Activated CD4-positive, alpha-beta T cell treated with anti-CD3 and anti-CD28 coated beads, Interleukin-2, amount 10 ng/mL, durations not matched to agents 7 days and 5 days (primary cell): ENCODE measurements at places on chromosomes 4 and X.

- DNase-seq: no peak
Observed at GRCh38 chr4:129672941-129673340, 577.0 kb downstream of the C4orf33 start.

GRCh38 chr4:122458625-122459024 lies 2.1 kb upstream of the IL2 start:
- peak; percentile 65 for DNase-seq

DNA sequence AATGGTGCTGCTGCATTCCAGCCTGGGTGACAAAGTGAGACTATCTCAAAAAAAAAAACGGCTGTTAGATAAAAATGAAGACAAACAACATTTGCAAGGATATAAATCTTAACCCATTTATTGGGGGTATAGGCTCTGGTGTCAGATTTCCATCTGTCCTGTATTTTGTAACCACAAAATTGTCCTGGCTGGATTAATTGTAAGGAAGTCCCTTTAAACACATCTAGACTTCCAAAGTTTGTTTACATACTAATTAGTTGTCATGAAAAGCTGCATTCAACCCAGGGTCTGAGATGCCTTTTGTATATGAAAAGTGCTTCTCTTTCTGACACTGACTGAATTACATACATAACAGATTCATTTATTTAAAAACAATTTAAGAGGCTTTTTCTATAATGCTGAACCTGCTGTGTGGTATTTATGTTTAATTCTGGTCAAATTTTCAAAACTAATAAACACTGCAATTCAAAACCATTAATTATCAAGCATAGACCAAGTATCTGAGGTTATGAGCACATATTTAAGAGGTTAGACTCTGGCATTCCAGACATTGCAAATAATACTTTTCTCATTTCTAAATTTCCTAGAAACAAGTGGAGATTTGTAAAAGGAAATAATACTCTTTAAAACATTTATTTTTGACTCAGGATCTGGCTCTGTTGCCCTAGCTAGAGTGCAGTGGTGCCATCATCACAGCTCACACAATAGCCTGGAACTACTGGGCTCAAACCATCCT lies 17.5 kb upstream of the UGDH start:
- no peak for DNase-seq

DNA sequence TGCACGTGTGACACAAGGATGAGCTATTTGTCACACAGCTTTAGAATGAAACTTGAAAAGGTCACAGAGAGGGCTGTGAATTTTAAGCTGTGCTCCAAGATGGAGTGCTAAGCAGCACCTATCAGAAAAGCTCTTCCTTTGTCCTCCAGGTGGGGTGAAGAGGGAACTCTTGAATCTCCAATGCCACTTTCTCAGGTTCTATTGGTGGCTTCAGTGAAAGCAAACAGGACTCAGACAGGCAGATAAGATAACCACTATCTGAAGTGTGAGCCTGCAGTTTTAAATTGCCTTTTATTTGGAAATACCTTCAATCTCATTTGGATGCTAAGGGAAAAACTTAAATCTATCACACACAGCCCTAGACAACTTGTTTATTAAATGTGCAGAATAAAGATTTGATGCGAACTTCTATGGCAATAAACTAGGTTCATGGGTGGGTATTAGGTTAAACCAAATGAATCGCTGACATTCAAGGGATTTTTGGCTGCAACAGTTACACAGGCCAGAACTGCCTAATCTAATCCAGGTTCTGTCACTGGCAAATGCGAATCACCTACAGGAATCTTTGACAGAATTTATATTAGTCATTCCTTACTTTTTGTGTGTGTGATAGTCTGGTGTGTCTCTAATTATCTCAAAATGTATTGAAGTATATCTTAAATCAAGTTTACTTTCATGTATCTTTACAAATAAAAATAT lies 13.6 kb upstream of the PDGFRA start:
- no peak for DNase-seq

GRCh38 chr4:3721627-3722026 lies 44.6 kb upstream of the ADRA2C start:
- no peak for DNase-seq

GRCh38 chr4:10973686-10974085 lies 289.1 kb upstream of the CLNK start:
- DNase-seq: no peak

DNA sequence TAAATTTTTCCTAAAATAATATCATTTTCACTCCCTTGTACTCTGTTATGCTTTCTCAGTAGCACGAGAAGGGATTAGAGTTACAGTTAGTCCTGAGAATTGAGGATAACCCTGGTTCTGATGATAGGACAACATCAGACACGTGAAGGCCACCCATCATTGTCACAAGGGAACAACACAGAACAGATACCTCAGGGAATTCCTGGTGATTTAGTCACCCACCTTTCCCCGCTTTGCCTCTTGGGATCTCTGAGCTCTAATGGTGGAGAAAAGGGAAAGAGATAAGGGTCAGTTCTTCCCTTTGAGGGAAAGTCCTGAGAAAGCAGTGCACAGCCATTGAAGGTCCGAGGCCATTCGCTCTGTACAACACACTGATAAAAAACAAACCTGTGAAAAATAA lies 112.3 kb upstream of the GALNT7 start:
- no peak for DNase-seq

GRCh38 chrX:79366873-79367749 lies at the start of gene ITM2A:
ITM2A (minus strand) TSS chrX:79367334; CDS start chrX:79367215, 119 bp downstream.
- peak; percentile 60 for DNase-seq

GRCh38 chr4:89820010-89820409 lies 17.0 kb downstream of the SNCA start:
- DNase-seq: no peak

- no peak for DNase-seq
Observed at GRCh38 chr4:31458813-31459212, 738.6 kb downstream of the PCDH7 start.

DNA sequence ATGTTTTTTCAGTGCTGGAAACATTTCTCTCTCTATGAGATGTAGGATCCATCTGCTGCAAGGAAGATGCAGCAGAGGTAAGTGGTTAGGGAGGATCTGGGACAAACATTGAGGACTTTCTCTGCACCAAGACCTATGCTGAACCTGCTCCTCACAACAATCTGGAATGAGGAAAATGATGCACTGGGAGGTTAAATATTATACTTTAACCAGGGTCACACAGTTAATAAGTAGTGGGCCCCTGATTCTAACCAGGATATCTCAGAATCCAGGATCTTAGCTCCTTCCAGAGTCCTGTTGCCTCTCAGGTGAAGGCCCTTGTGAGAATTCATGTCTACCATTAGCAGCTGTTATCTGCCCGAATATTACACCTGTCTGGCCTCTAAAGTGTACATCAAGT lies 7.0 kb downstream of the CXCL9 start:
- no peak for DNase-seq

GRCh38 chr4:113869743-113870375 lies 108.3 kb upstream of the CAMK2D start:
- DNase-seq: peak; percentile 39

DNA sequence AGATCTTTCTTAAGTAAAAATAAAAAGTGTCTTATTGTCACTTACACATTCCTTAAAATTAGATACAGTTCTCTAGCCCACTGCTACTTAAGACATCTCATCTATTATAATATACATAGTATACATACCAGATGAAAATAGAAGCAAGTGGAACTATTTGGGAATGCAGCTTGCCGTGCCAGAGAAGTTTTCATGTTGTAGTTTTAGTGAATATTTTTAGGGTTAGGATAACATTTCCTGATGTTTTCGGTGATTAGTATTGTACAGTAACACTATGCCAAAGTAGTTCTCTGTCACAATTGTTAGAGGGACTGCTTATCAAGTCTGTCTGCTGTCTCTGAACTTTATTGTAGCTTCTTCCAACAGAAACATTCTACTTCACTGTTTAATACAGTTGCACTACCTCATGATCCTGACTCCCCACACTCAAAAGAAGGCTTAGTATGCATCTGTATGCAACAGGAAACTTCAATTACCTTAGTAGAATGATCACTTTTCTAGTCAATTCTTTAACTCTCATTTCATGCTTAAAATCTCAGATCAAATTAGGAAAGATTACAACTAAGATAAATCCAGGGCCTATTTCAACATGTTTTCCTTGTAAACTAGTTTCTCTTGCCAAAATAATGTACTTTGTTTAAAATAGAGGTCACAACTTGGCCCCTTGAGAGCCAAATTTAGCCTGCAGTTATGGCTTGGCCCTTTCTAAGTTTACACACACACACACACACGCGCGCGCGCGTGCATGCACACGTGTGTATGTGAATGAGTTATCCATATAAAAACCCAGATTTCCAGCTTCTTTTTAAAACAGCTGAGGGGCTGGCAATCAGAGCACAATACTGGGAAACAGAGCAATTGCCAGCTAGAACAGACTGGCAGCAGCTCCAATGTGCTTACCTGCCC lies 42.3 kb upstream of the SRPX start:
- no peak for DNase-seq

DNA sequence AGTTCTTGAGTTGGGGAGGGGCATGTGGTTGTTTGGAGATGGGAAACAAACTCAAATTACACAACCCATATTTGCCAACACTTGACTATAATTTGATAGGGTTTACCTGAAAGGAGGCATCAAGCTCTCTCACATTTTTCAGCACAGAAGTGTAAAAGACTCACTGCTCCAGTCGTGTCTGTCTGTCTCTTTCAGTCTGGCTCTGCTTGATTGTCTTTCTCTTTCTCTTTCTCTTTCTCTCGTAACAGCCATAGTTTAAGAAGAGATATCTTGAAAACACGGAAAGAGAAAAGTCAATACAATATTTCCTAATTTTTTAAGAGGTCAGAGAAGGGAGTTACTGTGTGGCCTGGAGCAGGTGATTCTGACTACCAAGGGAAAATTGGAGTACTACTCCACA lies 413.6 kb upstream of the CXorf51A start:
- no peak for DNase-seq
